Fibroblast of skin of right biceps (primary cell): ENCODE measurements at places on chromosomes 3 and 15.

DNA sequence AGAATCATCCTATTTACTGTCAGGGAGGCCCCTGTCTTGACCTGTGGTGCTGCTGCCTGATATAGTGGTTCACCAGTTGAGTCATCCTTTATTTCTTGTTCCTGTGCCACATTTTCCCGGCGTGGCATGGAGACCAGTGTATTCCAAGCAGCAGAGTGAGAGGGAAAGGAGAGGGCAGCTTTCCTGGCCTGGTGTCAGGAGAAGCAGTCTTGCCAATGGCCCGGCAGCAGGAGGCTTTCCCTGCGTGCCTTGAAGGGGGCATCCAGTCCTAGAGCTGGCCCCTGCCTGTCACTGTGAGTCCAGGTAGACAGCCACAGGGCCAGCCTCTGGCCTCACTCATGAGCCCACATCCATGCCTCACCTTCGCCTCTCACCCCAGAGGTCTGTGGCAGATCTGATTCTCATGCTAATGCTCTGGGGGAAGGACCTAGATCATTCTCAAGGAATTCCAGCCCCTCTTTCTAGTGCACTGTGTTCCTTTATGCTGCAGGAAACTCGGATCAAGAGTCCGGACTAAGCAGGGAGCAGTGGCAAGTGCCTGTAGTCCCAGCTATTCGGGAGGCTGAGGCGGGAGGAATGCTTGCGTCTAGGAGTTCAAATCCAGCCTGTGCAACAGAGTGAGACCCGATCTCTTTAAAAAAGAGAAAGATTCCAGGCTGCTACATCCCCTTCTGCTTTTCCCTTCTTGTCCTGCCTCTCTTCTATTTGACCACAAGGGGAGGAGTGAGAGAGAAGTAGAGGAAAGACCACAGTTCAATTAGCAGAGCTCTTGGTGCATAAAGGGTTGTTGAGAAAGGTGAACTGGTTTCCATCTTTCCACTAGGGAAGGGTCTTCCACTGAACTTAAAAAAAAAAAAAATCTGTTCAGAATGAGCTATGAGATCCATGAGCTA, 66.8 kb upstream of the HACD2 start:
- DNase-seq: no peak

GRCh38 chr3:123186695-123187094, 15.0 kb upstream of the SEC22A start:
- DNase-seq: peak; percentile 42

GRCh38 chr15:35141743-35142471, 56.8 kb upstream of the NANOGP8 start:
- peak; percentile 95 for DNase-seq

- DNase-seq: no peak
Measured at GRCh38 chr15:96183514-96183850, 147.0 kb upstream of the NR2F2 start.

DNA sequence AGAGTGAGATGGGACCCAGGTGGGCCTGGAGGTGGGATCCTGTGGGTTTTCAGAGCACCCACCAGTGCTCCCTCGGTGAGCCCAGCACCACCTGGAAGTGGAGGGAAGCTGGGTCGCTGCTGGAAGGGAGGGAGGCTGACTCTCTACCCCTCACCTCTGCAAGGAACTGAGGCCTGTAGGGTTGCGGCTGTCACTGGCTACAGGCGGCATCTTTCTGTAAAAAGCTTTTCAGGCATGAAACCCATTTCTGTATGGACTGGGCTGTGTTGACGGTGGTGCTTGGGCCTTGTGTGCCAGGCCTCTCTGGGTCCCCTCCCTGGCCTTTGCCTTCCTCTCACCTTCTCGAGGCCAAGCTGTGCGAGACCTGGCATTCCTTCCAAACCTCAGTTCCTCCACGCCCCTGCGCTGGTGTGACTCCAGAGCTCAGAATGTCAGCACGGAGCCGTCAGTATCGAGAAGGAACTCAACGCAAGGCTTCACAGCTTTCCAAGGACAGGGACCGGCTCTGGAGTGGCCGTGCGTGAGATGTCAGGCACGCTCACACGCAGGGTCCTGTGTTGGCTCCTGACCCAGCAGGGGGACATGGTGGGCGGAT, 16.6 kb downstream of the ABTB1 start:
- no peak for DNase-seq

DNA sequence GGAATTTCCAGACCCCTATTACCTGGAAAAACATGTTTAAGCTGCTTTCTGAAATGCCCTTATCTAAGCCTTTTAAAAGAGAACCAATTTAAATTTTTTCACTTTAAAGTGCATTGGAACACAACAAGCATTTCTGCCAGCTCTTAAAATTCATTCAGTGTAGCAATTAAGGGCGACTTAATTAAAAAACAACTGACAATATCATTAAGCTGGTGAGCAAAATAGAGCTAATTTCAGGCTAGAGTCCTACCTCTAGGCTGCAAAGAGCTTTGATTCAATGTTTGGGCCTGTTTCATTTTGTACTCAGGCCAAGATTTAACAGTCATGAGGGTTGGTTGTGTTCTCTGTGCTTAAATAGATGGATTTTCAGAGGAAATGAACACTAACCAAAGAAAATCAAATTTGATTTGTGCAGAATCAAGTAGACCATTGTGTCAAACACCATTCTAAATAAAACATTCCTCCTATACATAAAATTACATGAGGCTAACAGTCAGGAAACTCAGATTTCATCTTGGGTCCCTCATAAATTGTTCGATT, 114.6 kb downstream of the TMEM108 start:
- no peak for DNase-seq

GRCh38 chr15:45801543-45801942, 166.7 kb downstream of the SQOR start:
- no peak for DNase-seq

DNA sequence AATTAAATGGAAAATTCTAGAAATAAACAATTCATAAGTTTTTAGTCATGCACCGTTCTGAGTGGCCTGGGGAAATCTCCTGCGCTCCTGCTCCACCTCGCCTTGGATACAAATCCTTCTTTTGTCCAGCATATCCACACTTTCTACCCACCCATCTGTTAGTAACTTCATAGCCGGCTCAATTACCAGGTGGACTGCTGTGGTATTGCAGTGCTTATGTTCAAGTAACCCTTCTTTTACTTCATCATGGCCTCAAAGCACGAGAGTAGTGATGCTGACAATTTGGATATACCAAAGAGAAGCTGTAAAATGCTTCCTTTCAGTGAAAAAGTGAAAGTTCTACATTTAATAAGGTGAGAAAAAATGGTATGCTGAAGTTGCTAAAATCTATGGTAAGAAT, 142.3 kb upstream of the CHL1 start:
- no peak for DNase-seq

DNA sequence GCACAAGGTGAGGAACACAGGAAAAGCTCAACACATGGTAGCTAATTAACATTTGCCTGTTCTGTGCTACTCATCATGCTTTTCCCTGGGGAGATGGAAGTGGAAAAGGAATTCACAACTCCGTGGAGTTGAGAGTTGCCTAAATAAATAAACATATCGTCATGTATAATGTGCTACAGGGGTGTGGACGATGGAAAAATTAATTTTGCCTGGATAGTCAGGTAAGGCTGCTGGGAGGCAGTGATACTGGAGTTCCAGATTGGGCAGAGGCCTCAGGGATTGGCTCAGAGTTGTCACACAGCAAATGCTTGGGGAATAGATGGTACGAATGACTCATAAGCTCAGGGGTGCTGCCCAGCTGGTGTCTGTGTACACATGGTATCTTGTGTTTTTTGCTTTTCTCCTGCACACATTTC, 3.1 kb upstream of the ABHD6 start:
- peak; percentile 41 for DNase-seq

- DNase-seq: no peak
Measured at GRCh38 chr3:15488002-15488401, 33.5 kb downstream of the COLQ start.

GRCh38 chr3:18791182-18791581, 357.1 kb upstream of the KCNH8 start:
- no peak for DNase-seq

DNA sequence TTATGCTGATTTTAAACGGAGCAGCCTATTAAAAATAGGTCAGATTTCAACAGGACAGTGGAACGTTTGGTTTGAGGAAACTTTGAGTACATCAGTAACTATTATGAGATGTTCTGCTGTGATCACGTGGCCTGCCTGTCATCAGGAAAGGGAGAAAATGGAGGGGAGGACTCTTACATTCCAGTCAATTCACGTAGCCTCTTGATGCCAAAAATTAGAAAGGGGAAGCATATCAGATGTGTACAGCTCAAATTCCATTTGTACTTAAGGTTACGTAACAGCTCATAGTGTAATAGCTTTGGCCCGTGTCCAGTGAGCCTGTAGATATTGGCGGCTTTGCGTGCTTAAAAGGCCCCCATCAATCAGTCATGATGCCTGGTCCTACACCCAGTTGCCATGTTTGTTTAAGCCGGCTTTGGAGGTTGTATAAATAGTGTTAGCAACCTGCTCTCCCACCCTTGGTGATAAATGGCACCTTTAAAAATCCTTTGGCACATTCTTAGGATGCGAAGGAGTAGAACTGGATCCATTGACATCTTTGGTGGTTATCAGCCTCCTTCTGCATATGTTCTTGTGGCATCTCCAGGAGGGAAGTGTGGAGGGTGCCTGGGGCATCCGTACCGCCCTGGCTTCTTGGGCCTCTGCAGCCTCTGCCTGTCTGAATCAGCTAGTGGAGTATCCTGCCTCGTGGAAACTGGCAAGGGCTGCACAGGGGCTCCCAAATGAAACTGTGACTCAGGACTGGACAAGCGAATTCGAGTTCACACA, 163.9 kb downstream of the THSD4 start:
- DNase-seq: peak; percentile 96

GRCh38 chr3:100537646-100538338, 45.4 kb downstream of the TMEM45A start:
- no peak for DNase-seq

DNA sequence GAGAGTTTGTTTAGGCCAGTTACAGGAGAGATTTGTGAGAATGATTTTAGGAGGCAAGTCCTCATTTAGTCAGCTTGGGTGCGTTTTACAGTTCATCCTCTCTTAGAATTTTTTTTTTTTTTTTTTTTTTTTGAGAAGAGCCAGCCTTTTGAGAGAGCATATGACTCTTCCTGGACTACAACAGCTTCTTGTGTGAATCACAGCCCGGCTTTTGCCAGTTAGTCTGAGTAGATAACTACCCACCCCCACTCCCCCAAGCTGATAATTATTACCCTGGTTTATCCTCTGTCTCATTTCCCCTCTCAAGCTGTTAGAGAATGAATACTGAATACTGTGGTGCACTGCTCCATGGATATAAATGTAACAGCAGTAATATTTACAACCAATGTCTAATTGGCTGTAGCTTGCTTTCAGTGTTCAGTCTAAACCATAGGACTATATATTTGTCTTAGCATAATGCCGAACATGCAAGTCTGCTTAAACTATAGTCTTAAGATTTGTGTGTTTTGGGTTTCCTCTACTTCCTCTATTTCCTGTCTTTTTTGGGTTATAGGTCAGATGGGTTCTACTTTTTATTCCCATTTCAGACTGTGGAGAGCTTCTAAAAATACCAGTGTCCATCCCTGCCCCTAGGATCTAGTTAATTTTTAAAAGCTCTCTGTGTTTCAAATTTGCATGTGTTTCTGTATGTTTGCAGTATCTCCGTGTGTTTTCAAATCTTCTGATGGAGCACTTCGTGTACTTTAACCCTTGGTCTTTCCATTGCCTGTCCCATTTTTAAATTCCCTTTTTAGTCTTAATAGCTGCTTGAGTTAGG, 8.0 kb downstream of the CHD2 start:
- DNase-seq: peak; percentile 95

GRCh38 chr15:67573194-67573593, 30.7 kb downstream of the MAP2K5 start:
- DNase-seq: no peak

- peak; percentile 76 for DNase-seq
Measured at GRCh38 chr3:172939651-172940293, 189.2 kb downstream of the ECT2 start.

GRCh38 chr3:138985932-138986331, 20.1 kb downstream of the PRR23A start:
- no peak for DNase-seq

- DNase-seq: no peak
Measured at GRCh38 chr3:159817126-159817525, 171.5 kb upstream of the IL12A start.

DNA sequence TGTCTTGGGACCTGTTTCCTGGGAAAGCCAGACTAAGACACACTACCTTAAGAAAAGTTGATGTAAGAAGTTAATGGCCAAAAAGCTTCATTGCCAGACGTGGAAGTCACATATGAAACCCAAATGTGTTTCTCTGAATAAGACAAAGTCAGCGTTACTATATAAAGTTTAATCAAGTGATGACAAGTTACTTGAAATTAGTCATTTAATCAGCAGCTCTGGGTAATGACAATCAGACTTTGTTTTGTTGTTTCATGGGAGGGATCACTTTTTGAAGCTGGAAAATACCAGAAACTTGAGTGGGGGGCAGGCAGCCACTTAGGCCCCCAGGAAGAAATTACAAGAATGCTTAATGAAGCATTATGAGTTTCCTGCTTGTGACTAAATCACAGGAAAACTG, 218.6 kb downstream of the PTPRG start:
- peak; percentile 65 for DNase-seq

DNA sequence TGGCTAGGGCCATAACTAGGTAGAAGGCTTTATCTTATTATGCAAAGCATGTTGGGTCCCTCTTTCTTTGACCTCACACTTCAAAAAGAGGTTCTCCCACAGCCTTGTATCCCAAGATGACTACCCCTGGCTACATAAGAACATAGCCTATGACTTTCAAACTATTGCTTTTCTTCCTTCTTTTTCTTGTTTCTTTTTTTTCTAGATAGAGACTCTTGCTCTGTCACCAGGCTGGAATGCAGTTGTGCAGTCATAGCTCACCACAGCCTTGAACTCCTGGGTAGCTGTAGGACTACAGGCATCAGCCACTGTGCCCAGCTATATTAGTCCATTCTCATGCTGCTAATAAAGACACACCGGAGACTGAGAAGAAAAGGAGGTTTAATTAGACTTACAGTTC, 47.2 kb downstream of the DIPK2A start:
- peak; percentile 83 for DNase-seq

- no peak for DNase-seq
Measured at GRCh38 chr15:94107652-94108051, 123.7 kb upstream of the MCTP2 start.

DNA sequence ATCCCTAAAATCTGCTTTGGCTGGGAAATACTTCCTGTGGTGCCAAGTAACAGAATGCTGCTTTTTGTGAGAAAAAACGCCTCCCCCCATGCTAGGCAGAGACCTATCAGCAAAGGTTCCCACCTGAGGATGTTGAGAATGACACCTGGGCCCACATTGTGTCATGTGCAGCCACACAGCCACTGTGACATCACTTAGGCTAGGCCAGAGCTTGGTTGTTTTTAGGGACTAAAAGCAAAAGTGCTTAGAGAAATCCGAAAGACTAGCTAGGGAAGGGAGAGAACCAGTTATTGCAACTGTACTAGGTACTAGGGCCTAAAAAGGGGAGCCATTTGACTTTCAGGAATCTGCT, 6.2 kb downstream of the ZDHHC3 start:
- no peak for DNase-seq
